ENCODE measurements at places on chromosomes 16 and 17. TPM values are rescaled to one million over a fixed set of nuclear protein-coding genes. Genes with fewer than 3 reads are reported as not detected.

The CACNA1H gene
- total RNA-seq = 0.27 TPM

The KRTAP16-1 gene
- not detected for total RNA-seq

The TOX3 gene
- not detected for total RNA-seq

The ESRP2 gene
- total RNA-seq = not detected

The CACNA1G gene
- total RNA-seq = not detected

DNA sequence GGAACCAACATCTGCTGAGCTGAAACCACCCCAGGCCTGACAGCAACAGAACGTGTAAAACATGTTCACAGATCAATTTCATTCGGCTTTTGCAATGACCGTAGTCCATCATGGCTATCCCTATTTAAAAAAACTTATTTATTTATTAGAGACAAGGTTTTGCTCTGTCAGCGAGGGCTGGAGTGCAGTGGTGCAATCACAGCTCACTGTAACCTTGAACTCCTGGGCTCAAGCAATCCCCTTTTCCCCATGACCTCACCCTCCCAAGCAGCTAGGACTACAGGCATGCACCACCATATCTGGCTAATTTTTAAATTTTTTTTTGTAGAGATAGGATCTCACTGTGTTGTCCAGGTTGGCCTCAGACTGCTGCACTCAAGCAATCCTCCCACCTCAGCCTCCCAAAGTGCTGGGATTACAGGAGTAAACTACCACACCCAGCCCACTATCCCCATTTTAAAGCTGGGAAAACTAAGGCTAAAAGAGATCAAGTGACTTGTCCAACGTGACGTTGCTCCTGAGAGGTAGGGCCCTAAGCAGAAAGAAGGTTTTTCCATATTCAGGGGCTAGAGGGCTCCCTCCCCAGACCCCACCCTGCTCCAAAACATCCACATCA, 77.7 kb downstream of the MYH11 start:
- DNase-seq = no peak

GRCh38 chr16:5257462-5257861, 159.9 kb upstream of the EEF2KMT start:
- DNase-seq = no peak

- DNase-seq = no peak
These were observed 744 bp upstream of the NF1 start for GRCh38 chr17:31093866-31094599.

DNA sequence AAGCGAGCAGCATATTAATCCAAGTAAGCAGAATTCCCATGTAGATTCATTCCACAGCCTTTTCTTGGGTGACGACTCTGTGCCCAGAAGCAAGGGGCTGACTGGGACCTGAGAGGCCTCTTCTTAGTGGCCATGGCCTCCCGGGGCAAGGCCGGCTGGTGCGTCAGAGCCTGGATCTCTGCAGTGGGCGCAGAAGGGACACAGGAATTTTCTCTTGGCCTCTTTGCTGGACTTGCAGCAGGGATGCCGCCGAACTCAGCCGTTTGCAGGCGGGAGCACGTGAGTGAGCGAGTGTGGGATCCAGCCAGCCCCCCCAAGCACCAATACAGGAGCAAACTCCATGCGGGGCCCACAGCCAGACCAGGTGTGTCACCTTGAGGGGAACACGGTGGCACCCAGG, 151.8 kb downstream of the RPTOR start:
- no peak for DNase-seq

DNA sequence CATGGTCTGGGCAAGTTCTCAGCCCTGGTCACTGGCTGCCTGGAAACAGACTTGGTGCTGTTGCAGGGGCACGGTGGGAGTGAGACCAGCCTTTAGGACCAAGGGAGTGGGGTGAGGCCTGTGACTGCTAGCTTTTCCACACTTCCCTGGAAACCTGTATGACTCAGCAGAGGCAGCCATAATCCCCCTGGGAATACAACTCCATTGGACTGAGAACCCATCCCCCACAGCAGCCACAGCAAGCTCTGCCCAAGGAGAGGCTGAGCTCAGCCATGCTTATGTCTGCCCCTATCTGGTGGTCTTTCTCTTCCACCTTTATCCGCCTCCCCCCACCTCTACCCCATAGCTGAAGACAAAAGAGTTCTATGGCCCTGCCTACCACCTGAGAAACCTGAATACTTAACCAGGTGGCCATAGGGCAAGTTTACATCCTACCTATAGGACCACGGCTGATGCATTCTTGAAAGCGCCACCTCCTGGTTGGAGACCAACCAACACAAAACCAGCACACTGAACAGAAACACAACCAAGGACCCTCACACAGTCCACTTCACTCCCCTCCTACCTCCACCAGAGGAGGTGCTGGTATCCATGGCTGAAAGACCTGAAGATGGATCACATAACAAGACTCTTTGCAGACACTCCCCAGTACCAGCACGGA, 816.2 kb upstream of the SOX9 start:
- no peak for DNase-seq

DNA sequence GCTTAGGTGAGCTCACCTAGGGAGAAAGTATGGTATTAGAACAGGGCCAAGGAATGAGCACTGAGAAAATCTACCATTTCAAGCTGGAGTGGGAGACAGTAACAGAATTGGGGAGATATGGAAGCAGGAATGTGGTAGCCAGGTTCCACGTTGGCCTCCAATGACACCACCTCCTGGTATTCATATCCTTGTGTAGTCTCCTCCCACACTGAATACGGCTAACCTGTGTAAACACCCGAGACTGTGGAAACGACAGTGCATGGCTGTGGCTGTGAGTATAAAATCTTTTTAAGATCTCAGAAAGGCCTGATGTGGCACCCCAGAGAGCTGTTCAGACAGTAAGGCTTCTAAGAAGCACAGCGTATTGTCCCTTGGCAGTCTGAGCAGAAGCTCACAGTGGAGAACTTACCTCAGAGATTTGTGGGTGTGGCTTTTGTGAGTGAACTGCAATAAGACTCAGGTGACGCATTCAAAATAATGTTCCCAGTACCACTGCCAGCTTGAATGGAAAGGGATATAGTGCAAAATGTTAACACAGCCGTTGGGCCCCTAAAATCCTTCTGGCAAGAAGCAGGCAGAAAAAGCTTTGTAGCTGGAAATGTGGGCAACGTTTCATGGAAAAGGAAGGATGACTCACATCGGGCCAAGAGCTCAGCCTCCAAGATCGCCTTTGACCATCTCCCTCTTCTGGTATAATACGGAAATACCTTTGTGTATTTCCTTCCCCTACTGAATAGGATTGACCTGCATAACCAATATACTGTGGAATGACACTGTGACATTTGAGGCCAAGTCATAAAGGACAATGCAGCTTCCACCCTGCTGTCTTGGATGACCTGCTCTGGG, 14.4 kb downstream of the SDR42E1 start:
- peak; percentile 72 for DNase-seq

DNA sequence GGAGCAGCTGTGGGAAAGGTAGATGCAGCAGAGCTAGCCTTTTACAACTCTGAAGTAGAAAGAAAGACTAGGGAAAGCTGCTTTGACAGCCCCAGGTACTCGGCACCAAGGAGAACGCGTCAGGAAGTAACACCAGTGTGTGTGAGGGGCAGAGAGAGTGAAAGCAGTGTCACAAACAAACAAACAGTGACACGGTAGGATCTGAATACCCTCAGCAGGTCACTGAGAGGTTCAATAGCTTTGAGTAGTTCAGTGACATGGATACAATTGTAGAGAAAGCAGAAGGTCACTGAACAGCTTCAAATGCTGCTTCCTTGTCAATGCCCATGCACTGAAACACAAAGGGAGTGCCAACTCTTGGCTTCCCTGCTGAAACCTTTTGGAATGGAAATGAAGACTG, 150.3 kb upstream of the C17orf78 start:
- DNase-seq = no peak

DNA sequence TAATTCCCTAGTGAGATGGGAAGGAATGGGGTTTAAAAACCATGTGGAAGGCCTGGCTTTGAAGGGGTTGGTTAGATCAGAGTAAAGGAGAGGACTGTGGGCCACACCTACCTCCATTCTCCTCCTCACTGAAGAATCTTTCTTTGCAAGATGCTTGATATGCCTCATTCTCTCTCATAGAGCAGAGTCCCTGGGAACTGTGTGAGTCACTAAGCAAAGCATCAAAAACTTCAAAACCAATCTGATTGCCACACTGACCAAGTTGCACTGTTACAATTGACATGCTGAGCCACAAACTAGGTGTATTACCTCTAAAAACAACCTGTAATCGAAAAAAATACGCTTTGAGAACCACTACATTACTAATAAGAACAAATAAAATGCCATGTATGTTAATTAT, 2.0 kb downstream of the TUBD1 start:
- DNase-seq = no peak

Data from MG63 (cell line).